ENCODE measurements at places on chromosomes 7 and 10. TPM values are rescaled to one million over a fixed set of nuclear protein-coding genes. Genes with fewer than 3 reads are reported as not detected.

- DNase-seq, result no peak
Observed at GRCh38 chr7:41104631-41105030, 598.3 kb downstream of the INHBA start.

DNA sequence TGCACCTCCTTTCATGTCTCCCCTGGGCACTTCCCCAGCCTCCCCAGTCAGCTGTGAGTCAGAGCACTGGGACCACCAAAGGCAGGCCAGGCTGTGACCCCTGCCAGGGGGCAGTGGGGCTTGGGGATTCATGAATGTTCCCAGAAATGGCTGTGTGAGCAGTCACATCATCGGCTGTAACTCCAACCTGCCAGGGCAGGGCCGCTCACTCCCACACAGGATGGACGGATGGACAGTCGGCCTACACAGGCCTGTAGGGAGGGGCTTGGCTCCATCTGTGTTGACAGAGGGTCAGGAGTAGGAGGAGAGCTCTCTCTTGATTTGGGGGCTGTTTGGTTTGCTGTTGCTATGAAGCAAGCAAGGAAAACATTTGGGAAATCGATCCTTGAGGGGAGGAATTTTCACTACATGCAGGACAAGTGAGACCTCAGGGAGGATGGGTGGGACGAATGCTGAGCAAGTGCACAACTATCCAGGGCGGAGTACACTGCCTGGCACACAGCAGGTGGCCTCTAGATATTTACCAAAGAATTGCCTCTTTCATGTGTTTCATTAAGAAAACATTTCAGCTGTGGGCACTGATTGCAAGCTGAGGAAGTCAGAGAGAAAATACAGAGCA lies 2.9 kb upstream of the IGFBP1 start:
- no peak for DNase-seq

DNA sequence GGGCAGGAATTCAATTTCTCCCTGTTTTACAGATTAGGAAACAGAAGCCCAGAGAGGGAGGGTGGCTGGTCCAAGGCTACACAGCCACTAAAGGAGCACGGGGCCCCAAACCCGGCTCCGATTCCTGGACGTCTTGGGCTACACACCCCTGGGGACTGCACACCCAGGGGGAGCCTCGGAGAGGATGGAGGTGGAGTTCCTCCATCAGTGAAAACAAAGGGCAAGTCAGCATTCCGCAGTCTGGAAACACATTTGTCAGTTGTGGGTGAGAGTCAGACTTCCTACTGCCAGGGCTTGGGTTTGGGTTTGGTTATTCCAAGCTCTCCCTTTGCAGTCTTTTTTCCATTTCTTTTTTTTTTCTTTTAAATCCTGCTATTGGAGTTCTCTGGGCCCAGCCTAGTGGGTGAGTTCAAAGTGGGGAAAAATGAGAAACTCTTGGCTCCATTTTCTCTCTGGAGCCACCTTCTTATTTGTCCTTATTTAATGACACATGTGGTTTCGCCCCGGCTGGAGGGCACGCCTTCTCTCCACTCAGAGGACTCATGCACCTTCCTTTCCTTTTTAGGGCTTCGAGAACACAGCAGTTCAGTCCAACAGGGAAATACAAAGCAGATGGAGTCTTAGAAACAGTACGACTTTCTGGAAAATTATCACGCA lies 59.9 kb upstream of the AQP1 start:
- no peak for DNase-seq

GRCh38 chr7:151249034-151249731 lies 689 bp upstream of the SMARCD3 start:
- DNase-seq, result no peak

DNA sequence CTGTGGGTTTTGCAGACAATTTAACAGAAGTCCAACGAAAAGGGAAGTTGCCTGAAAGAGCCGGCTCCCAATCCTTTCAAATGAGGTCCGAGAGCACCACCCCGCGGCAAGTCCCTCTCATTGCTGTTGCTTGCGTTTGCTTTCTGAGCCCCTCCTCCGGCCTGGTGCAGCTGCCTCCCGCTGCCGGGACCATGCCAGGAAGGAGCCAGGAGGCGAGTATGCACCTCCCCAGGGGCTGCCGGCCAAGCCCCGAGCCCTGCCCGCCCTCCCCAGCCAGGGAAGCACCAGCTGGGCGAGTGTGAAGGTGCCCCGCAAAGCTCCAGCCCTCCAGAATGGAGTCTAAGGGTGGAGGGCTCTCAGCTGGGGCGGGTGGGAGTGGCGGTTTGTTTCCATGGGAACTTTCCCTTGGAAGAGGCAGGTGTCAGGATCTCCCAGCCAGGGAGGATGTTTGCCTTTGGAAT lies 25.8 kb upstream of the PPP2R2D start:
- peak; percentile 78 for DNase-seq

GRCh38 chr10:32246685-32247084 lies 100.3 kb downstream of the EPC1 start:
- no peak for DNase-seq

GRCh38 chr7:45230083-45230482 lies 72.5 kb downstream of the RAMP3 start:
- no peak for DNase-seq

- DNase-seq, result no peak
Observed at GRCh38 chr7:87206361-87206760, 13.2 kb downstream of the TMEM243 start.

DNA sequence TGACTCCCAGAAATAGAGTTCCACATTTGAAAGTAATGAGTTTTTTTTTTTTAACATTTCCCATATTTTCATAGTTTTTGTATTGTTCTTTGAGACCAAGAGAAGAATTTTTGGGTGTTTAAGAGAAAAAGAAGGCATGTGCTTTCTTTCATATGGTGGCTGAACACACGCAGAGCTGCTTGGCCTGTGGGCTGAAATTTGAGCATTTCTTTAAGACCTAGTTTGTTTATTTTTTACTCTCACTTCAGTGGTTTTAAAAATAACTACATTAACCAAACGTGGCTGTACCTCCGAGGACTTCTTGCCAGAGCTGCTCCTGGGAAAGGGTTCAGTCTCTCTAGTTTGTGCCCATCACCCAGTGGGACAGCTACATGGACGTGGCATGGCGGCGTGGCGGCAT lies 58.3 kb downstream of the INPP5A start:
- DNase-seq, result no peak

The HOXA13 gene
- not detected for total RNA-seq

The HABP2 gene
- total RNA-seq, result 0.13 TPM

The PRPS1L1 gene
- not detected for total RNA-seq
